Activated CD8-positive, alpha-beta memory T cell treated with anti-CD3 and anti-CD28 coated beads, Interleukin-2, amount 50 U/mL, for 4 hours (primary cell): ENCODE measurements at places on chromosomes 4 and X.

GRCh38 chr4:138494931-138495330, 252.8 kb upstream of the SLC7A11 start:
- no peak for DNase-seq

DNA sequence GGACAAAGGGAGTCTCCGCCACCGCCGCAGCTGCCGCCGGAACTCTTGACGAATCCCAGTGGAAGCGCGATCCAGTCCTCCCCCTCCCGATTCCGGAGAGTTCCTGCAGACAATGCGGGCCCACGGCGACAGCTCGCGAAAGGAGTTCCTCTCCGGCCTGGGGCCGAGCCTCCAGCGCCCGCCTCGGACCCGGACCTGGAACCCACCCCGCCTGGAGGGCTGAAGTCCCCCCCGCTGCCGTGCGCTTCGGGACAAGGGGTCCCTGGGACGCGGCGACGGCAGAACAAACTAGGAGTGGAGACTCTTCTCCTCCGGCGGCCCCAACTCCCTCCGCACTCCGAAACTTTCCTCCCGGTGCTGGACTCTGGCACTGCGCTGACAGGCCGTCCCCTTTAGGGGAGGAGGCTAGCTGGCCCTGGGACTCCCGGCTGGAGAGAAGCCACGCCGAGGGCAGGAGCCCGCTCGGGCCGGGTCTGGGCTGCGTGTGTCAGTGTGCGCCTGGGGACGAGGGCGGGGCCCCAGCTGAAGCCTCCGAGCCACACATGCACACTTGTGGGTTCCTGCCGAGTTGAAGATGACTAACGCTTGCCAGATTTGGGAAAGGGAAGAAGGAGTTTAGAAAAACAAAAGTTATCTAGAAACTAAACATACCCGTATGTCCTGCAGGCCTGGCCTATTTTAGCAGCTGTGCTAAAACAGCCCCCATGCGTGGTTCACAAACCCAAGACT, at the start of gene ANTXR2:
Gene ANTXR2 (minus strand): TSS at position 486 of the 729 bp plus-strand sequence. CDS start 669 bp downstream, outside the sequence.
- DNase-seq, result peak; percentile 71

GRCh38 chr4:127686658-127687057, 43.5 kb upstream of the SLC25A31 start:
- DNase-seq, result no peak

DNA sequence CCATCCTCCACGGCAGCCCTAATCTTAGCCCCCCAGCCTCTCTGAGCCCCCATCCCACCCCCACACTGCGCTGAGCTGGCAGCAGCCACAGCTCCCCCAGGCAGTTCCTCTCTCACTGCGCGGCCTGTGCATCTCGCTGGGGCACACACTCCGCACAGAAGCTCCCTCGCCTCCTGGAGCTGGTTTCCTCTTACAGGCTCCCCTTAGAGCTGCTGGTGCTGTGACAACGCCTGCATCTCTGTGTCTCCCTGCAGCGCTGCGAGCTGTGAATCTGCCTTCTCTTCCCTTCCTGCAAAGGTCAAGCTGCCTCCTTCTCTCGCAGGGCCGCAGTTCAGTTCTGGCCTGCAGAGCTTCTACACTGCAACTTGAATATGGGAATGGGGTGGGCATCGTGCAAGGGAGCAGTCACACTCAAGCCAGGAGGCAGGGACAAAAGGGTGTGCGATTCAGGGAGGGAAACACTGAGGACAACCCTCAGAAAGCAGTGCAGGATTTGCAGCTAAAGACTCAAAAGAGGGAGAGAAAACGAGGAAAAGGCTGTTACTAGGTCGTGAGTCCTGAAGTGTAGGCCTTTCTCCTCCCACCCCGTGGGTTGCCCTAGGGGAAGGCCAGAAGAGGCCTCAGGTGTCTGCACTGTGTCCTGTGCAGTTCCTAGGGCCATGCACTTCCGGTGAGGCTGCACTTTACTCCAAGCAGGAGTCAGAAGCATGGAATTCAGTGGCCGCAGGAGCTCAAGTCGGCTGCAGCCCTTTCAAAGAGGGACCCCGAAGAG, 87.0 kb downstream of the BCOR start:
- peak; percentile 19 for DNase-seq

DNA sequence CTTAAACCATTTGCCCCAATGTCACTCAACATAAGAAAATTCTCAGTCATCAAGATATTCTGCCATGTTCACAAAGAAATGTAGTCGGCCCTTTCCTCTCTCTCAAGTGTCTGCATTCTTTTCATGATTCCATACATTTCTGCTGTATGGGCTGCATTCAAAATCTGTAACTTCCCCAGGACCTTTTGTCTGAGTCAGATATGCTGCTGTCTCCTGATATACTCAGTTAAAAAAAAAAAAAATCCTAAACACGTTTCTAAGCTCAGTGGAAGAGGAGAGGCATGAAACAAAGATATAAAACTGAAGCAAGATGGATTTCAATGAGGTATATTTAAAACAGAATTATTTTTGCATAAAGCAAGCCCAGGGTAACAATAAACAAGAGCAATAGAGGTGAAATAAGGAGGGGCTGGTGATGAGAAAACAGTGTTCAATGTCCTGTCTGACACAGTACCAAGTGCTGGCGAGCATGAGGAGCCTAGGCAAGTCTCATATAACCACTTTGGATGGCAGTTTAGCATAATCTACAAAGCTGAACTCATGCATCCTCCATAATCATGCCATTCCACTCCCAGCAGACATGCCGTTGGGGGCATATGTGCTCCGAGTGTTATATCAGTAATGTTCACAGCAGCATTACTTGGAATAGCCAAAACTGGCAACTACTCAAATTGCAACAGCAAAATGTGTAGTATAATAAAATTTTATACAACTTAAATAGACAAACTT, 76.7 kb downstream of the MANBA start:
- no peak for DNase-seq

DNA sequence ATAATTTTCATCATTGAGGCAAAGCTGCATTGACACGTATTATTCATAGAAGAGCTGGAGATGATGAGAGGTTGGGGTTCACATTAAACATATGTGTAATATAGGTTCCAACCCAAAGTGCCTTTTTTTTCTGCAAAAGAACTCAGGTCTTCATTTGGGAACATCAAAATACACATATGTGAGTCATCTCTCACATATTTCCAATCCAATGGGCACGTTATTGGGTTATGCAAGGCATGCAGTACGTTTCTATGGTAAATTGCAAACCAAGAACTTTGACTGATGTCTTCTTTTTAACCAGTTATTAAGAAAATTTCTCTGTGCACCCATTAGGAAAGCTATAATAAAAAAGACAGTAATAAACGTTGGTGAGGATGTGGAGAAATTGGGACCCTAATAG, 150.3 kb upstream of the FAM9B start:
- DNase-seq, result no peak

DNA sequence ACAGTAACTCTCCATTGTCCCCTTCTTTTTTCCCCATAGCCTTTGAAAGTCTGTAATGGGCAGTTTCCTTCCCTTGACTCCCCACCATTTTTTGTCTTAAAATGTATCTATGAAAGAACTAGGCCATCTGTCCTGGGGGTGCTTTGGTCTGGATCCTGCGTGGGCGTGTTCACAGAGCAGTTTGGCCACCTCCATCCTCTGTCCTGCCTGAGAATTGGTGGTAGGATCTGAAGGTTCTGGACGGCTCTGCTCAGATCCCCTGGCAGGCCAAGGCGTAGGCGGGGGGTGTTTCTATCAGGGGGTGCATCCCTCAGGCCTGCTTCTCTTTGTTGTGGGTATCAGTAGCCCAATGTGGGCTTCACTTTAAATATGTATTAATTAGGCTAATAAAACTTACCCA, 107.1 kb downstream of the FAM193A start:
- no peak for DNase-seq

- no peak for DNase-seq
Observed at GRCh38 chr4:183314336-183314735, 5.7 kb downstream of the CLDN22 start.

DNA sequence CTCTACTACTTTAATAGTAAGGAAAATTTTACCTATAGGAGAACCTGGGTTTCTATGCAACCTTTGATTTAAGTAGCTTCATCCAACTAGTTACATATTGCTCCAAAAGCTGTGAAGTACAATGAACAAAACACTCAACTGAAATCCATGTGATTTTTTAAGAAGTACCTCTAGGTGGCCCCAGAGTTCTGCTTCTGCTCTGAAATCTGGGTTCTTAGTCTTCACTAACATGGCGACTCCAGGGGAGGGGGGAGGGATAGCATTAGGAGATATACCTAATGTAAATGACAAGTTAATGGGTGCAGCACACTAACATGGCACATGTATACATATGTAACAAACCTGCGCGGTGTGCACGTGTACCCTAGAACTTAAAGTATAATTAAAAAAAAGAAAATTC, 73.4 kb upstream of the MAGEB2 start:
- DNase-seq, result no peak

DNA sequence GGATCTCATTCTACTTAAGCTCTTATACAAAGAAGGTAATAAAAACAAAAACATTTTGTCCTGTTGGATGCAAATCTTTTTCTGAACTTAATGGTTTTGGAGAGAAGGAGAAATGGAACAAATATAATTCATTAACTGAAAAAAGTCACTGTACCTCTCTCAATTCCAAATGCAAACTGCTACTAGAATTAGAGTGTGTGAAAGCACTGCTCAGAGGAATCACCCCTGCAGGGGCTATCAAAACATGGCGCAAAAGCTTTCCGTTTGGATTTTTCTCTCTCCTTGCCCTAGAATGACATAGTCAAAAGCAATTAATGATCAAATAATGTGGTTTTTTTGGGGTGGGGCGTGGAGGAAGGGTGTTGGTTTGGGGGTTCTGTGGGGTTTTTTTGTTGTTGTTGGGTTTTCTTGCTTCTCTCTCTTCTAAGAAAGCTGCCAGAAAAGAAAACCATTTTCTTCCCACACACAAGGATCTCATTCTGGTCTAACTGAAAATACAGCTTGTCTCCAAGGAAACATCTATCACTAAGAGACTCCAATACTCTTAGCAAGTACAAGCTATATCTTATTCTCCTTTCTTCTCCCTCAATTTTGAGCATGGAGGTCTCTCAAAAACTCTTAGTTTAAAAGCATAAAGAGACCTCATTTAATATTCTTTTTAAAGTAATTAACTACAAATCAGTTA, 41.6 kb downstream of the USP46 start:
- DNase-seq, result no peak

GRCh38 chrX:34810916-34811315, 131.7 kb upstream of the FAM47B start:
- DNase-seq, result no peak

GRCh38 chr4:176611381-176611780, 181.3 kb downstream of the VEGFC start:
- no peak for DNase-seq

GRCh38 chr4:117225471-117225870, 140.1 kb upstream of the TRAM1L1 start:
- DNase-seq, result no peak

DNA sequence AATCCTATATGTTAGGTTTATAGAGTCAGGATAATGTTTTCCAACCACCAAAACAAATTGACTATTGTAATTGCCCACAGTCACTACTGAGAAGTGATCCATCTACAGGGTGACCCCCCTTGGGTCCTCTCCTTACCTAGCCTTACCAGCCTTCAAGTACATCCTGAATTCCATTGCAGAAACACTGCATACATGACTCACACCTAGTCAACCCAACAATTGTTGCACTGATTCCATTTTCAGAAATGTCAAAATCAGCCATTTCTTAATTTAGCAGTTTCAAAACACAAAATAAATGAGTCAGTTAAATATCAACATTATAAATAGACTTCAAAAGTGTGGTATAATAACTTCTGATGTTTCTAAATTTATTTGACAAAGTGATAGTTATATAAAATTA, 106.3 kb upstream of the TNIP3 start:
- no peak for DNase-seq

GRCh38 chrX:30488092-30488491, 89.5 kb downstream of the TASL start:
- DNase-seq, result no peak

GRCh38 chr4:13558881-13559280, 14.6 kb upstream of the NKX3-2 start:
- DNase-seq, result no peak

- DNase-seq, result no peak
Observed at GRCh38 chrX:140710710-140711109, 1.2 kb downstream of the LINC00632 start.

- DNase-seq, result no peak
Observed at GRCh38 chr4:948101-948935, 16.1 kb downstream of the TMEM175 start.

DNA sequence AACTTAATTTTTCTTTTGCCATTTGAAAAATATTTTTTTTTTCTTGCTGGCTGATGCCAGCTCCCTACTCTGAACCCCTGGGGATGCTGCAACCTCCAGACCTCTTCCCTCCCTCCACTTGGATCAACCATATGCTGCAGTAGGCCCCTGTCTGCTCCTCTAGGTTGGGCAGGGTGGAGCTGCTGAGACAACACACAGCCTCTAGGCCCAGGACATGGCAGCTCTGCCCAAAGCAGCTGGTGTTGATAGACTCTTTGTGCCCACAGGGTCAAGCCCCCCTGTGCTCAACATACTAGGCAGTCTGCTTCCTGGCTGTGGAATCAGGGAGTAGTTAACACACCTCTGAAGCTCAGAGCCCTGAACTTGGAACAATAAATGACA, 19.9 kb upstream of the CLNK start:
- no peak for DNase-seq

DNA sequence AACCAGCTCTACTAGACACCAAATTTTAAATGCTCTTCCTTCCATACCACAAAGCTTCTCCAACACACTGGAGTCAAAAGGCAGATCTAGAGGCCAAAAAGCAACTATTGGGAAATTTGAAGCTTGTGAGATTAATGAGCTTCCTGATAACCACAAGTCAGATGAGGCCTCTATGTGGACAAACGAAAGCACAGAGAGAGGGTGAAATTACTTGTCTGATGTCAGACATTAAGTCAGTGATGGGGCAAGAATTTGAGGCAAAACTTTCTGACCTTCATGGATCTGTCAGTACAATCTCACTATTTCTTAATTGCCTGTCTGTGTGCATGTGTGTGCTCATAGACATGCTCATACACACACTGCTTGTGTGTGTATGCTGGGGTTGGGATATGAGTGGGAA, 103.6 kb downstream of the GUCY2F start:
- no peak for DNase-seq

DNA sequence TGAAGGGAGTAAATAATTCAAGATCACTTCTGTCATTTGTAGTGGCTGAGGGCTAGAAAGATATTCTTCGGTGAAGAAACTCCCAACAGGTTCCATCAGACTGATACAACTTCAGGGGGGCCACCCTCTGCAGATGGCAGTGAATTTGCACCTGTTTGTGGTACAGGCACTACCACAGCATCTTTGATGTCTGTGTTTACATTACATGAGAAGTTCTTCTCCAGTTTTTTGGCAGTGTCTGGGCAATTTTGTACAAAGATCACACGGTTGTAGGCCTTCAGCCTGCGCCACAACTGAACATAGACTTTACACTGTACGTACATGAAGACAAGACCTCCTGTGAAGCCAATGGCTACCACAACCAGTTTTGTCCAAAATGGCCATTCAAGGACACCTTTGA, 34.2 kb downstream of the TMA16 start:
- no peak for DNase-seq

- no peak for DNase-seq
Observed at GRCh38 chr4:113572620-113573019, 188.9 kb downstream of the CAMK2D start.

- peak; percentile 51 for DNase-seq
Observed at GRCh38 chrX:153966841-153967535, 4.6 kb downstream of the HCFC1 start.
